ENCODE measurements at places on chromosomes 6 and 20. TPM values are rescaled to one million over a fixed set of nuclear protein-coding genes. Genes with fewer than 3 reads are reported as not detected.

The FERMT1 gene
- polyA plus RNA-seq: 2.1 TPM

The APOM gene
- 5.6 TPM for polyA plus RNA-seq

GRCh38 chr6:106181664-106182418 is 95.7 kb downstream of the PRDM1 start:
- peak; percentile 88 for DNase-seq

DNA sequence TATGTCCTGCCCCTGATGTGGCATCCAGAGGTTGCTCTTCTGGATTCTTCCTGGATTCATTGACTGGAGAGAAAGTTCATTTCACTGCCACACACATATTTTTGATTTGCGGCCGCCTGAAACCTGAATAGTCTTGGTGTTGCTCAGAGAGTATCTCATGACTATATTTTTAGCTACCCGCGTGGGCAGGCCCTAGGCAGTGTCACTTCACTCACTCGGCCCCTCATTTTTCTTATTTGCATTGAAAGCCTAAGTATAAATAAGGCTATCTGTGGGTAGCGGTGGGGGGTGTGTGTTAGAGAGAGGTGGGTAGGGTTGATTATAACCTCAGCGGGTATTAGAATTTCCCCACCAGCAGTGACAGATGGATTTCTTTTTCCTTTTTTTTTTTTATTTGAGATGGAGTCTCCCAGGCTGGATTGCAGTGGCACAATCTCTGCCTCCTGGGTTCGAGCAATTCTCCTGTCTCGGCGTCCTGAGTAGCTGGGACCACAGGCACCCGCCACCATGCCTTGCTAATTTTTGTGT is 113.5 kb downstream of the JARID2 start:
- peak; percentile 49 for DNase-seq

DNA sequence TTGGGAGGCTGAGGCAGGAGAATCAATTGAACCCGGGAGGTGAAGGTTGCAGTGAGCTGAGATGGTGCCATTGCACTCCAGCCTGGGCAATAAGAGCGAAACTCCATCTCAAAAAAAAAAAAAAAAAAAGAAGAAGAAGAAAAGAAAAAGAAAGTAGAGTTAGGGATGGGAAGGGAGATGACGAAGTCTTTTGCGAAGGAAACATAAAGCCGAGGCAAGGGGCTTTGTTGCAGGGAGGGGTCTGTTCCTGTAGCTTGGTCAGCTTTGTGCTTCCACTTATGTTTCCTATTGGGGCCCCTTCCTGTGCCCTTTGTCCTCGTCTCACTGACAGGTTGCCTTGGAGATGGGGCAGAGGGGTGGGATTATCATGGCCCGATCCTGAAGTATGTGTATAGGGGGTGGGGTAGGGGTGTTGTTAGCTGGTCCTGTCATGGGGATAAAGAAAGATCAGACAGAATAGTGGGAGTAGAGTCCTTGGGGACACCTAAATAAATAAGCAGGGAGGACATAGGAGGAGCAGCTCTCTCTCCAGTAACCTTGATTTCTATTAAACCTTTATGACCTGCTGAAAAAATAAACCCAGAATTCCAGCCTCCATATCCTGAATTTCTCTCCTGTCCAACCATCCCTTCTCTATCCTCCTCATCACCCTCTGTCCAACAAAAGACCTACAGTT is 1.1 kb upstream of the CLIC1 start:
- no peak for DNase-seq

- DNase-seq: peak; percentile 24
These were observed 367.7 kb downstream of the KIF16B start for GRCh38 chr20:16205507-16205906.

DNA sequence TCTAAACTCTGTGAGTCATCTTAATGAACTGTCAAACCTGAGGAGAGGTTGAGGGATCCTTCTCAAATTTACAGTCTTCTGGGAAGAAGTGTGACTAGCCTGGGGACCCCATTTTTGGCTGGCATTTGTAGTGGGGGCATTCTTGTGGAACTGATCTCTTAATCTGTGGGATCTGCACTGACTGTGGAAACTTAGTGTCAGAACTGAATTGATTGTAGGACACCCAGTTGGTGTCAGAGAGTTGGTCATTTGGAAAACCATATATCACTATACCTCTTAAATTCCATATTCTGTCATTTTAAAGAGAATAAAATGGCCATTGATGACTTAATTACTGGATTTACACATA is 48.3 kb downstream of the LAMA4 start:
- DNase-seq: no peak

The AIF1 gene
- not detected for polyA plus RNA-seq

The DTD1 gene
- 77.7 TPM for polyA plus RNA-seq

GRCh38 chr20:11098888-11099287 is 425.1 kb upstream of the JAG1 start:
- DNase-seq: no peak

GRCh38 chr6:103119056-103119455 is 1725.5 kb downstream of the GRIK2 start:
- no peak for DNase-seq

All from GM23248 (cell line).